ENCODE measurements at places on chromosomes 12 and 14.

- DNase-seq: no peak
These were observed 2.9 kb upstream of the NAB2 start for GRCh38 chr12:57085999-57086492.

- no peak for DNase-seq
These were observed 143.0 kb downstream of the TMTC1 start for GRCh38 chr12:29640589-29641345.

GRCh38 chr12:67241482-67241881 lies 27.7 kb upstream of the CAND1 start:
- no peak for DNase-seq

DNA sequence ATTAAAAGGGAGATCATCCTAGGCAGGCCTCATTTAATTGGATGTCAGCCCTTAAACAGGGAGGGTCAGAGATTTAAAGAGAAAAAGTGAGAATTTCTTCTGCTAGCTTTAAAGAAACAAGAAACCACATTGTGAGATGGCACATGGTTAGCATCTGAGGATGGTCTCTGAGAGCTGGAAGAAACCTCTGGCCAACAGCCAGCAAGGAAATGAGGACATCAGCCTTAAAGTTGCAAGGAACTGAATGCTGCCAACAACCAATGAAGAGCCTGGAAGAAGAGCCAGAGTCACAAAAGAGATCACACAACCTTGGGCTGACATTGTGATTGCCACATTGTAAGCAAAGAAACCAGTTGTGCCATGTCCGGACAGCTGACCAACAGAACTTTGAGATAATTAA lies 17.5 kb upstream of the FAR2 start:
- DNase-seq: no peak

GRCh38 chr12:26135010-26135420 lies 10.2 kb upstream of the BHLHE41 start:
- no peak for DNase-seq

GRCh38 chr14:25685004-25685403 lies 635.1 kb upstream of the STXBP6 start:
- DNase-seq: no peak

DNA sequence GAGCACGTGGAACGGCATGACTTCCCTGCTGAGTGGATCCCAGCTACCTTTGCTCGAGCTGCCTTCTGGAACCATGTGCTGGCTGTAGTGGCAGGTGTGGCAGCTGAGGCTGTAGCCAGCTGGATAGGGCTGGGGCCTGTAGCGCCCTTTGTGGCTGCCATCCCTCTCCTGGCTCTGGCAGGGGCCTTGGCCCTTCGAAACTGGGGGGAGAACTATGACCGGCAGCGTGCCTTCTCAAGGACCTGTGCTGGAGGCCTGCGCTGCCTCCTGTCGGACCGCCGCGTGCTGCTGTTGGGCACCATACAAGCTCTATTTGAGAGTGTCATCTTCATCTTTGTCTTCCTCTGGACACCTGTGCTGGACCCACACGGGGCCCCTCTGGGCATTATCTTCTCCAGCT lies 14.8 kb upstream of the ESPL1 start:
- DNase-seq: no peak

DNA sequence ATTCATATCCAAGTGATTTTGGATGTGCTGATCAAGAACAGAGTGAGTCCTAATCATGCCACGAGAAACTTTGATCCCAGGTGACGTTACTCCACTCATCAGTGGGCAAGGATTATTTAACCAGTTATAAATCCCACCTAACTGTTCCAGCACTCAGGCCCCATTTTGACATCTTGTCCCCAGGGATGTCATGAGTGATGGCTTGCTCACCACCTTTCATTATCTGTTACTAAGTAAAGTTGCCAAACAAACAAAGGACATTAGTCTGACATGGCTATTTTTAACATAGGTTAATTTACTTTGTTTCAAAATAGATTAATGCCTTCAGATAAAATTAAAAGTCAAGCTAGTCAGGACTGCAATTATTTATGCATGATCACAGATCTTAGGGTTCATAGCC lies 255.9 kb downstream of the ACSS3 start:
- DNase-seq: no peak

GRCh38 chr12:104480826-104481440 lies 24.2 kb downstream of the CHST11 start:
- DNase-seq: peak; percentile 81

DNA sequence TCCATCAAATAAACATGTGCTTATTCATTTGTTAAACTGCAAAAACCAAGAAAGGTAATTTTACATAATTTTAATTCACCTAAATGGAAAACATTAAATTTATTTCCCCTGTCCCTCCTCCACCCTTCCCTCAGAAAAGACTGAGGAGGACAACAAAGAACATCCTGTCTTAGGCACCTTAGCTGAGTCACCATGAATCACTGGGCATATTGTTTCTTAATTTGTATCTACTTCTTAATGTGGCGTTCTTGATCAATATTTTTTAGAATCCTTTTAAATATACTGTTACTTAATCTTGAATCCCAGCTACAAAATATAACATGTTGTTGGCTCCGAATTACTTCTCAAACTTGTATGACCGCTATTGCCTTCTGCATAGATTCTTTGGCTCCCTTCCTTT lies 23.5 kb downstream of the SIX6 start:
- no peak for DNase-seq

DNA sequence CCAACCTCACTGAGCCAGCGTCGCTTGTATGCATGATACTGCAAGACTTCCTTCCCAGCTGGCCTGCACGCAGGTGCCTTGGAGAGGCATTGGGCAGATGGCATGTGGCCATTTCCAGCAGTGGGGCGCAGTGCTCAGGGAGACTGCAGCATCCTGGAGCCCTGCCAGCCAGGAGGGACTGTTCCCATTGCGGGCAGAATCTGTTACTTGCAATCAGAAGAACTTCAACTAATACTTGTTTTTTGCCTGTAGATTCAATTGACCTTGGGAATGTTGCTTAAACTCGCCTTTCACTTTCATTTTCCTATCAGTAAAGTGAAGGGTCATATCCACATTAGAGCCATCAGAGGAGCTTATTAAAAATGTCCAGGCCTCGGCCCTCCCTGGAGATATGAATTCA lies 29.8 kb downstream of the ANKRD9 start:
- DNase-seq: no peak

GRCh38 chr14:37668646-37669045 lies 73.2 kb downstream of the TTC6 start:
- no peak for DNase-seq

GRCh38 chr12:102010265-102010994 lies 51.4 kb downstream of the WASHC3 start:
- peak; percentile 32 for DNase-seq

- no peak for DNase-seq
These were observed 12.2 kb upstream of the PLEKHG7 start for GRCh38 chr12:92690601-92691000.

GRCh38 chr12:96907671-96908422 lies 790 bp downstream of the NEDD1 start:
- DNase-seq: no peak

- no peak for DNase-seq
These were observed 259.6 kb upstream of the RGS6 start for GRCh38 chr14:71672596-71672995.

GRCh38 chr12:66288121-66288520 lies 14.2 kb upstream of the HELB start:
- DNase-seq: no peak

- no peak for DNase-seq
These were observed 6.2 kb downstream of the SIX1 start for GRCh38 chr14:60643141-60643462.

DNA sequence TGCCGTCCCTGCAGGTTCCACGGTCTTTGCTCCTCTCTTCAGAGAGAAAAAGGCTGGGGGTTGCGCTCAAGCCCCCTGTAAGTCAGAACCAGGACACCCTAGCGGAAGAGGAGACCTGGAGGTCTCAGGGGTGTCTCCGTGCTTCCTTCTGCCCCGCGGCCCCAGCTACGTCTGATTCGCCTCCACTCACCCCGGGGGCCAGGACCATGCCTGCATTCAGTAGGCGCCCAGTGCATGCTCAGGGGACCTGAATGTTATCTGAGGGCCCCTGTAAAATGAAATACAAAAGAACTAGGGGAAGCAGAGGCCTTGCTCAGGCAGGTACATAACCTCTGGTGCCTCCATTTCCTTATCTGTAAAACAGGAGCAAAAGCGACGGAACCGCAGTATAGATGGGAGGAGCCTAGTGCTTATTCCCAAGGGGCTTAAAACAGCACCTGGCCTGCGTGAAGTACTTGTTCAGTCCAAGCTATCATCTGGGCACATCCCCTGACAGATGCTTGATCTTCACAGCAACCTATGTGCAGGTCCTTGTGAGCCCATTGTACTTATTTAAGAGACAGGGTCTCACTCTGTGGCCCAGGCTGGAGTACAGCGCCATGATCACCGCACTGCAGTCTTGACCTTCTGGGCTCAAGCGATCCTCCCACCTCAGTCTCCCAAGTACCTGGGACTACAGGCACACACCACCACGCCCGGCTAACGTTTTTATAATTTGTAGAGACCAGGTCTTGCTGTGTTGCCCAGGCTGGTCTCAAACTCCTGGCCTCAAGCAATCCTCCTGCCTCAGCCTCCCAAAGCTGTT lies 110.3 kb upstream of the NCOR2 start:
- DNase-seq: no peak

- DNase-seq: no peak
These were observed 62.5 kb upstream of the PYGL start for GRCh38 chr14:51006781-51007211.

DNA sequence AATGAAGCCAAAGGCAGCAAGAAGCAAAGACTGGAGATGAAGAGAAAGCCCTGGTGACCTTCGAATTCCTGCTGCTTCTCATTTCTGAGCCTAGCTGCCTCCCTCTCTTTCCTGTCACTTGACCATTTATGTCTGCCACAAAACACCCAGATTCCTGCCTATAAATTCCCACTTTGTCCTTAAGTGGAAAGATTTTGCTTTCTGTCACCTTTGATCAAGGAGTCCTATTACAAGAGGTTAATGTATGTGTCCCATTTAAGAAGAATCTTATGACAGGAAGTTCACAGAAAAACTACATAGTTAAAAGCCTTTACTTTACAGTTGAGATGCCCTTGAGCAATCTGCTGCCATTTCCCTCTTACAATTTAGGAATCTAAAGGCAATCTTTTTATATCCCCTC lies 155.7 kb downstream of the GALC start:
- no peak for DNase-seq

- peak; percentile 43 for DNase-seq
These were observed 32.1 kb downstream of the BAZ1A start for GRCh38 chr14:34843011-34843554.

DNA sequence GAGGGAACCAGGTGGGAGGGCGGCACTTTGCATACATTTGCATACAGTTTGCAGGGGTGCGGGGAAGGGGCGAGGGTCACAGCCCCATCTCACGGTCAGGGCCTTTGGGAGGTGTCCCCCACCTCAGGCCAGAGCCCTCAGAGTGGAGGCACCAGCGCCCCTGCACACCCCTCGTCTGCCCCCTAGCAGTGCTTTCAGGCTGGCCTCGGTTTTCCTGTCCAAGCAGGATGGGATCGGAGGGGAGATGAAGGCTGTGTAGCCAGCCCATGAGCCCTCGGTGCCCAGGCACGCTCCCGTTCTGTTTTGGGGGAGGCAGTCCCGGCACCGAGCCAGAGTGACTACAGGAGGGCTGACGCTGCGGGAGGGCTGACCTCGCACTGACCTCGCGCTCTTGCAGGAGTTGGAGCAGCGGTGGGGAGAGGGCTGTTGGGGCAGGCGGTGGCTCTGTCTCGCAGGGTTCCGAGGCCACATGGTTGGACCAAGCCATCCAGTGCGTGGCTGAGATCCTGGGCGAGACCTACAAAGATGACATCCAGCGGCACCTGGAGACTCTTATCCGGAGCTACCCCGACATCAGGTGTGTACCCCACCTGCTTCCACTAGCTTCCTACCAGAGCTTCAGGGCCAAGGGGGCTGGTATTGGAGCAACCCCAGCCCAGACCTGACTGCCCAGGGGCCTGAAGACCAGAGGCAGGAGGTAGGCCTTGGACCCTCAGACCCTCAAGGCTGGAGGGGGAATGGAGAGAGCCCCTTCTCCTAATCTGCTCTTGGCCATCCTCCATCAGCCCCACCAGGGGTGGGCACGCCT lies 13.6 kb downstream of the EXOC3L4 start:
- DNase-seq: no peak

DNA sequence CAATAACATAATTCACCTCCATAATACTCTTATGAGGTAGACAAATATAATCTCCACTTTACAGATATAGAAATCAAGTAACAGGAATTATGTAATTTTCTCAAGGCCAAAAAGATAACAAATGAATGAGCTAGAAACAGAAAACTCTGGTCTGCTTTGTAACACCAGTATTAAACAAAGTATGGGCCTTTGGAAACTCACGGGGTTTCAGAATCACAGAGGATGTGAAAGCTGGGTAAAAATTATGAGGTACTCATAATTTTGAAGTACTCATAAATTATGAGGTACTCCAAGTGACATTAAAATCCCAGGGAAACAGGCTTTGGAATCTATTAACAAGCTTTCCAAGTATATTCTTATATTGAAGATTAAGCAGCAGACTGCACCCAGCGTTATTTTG lies 140.2 kb downstream of the MED13L start:
- DNase-seq: no peak

- DNase-seq: no peak
These were observed 20.5 kb downstream of the TAMALIN start for GRCh38 chr12:52027085-52027843.

GRCh38 chr12:6650832-6651231 lies 3.6 kb upstream of the ACRBP start:
- no peak for DNase-seq

DNA sequence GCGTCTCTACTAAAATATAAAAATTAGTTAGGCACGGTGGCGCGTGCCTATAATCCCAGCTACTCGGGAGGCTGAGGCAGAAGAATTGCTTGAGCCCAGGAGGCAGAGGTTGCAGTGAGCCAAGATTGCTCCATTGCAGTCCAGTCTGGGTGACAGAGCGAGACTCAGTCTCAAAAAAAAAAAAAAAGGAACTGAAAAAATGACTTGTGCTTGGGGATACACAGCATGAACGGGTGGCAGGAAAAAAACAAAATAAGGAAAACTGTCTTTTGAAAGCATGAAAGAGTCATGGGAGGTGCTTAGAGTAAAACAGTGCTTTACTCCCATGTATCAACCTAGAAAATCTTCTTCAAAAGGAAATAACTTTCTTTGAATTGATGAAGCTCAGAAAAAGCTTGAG lies 80.8 kb downstream of the TMTC1 start:
- DNase-seq: no peak

- DNase-seq: no peak
These were observed 20.7 kb upstream of the ANAPC7 start for GRCh38 chr12:110424237-110424636.

- no peak for DNase-seq
These were observed 56.4 kb downstream of the PPP2R5E start for GRCh38 chr14:63486738-63487137.

- DNase-seq: no peak
These were observed 3.5 kb upstream of the BCAT1 start for GRCh38 chr12:24952389-24952788.

GRCh38 chr12:27797301-27798025 lies 17.4 kb upstream of the MANSC4 start:
- no peak for DNase-seq

GRCh38 chr12:18700271-18700670 lies 37.5 kb downstream of the PLCZ1 start:
- no peak for DNase-seq

Measured in kidney capillary endothelial cell (primary cell).